ENCODE measurements at places on chromosomes 16 and 17.

DNA sequence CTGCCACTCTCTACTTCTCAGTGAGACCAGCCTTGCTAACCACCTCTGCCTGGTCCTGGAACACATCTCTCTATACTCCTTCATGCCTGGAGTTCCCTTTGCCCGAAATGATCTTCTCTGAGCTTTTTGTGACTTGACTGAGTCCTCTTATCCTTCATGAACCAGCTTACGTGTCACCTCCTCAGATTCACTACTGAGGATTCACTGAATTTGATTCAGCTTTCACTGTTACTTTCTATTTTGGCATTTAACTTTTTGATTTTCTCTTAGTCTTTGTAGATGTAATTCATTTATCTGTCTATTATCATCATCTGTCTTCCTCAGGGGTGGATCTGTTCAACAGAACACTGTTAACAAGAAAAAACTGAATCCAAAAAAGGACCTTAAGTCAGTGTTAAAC, 95.6 kb downstream of the RPGRIP1L start:
- DNase-seq, result no peak

GRCh38 chr17:42848093-42848492, 2.9 kb upstream of the AOC3 start:
- DNase-seq, result no peak

DNA sequence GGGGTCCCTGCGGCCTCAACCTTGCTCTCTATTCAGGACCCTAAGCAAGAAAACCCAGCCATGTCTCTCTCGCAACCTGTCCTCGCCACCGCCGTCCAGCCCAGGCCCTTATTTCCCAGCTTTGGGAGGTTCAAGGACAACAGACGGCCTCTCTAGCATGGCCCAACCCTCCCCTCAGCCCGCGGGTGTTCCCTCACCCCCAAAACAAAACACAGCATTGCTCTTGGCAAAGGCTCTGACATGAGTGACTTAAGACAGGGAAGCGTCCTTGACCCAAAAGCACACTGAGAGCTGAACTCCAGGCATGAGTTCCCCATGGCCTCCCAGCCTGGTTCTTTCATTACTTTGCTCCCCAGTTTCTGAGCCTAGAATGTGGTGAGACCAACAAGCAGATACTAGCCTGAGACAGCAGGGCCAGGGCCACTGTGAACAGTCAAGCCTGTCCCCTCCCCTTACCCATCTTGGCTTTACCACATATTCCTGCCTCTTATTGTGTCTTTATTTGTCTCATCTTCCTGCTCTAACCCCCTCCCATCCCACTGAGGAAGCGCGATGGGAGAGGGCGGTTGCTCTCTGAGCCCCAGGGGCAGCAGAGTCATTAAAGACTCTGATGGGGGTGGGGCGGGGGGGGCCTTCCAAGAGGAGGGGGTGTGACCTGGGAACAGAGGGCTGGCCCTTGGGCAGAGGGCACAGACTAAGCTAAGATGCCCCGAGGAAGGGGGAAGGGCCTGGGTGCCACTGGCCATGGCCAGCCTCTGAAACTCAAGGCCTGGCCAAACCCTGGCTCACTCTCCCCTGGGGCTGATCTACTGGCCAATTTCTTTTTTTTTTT, 11.8 kb downstream of the SREBF1 start:
- no peak for DNase-seq

DNA sequence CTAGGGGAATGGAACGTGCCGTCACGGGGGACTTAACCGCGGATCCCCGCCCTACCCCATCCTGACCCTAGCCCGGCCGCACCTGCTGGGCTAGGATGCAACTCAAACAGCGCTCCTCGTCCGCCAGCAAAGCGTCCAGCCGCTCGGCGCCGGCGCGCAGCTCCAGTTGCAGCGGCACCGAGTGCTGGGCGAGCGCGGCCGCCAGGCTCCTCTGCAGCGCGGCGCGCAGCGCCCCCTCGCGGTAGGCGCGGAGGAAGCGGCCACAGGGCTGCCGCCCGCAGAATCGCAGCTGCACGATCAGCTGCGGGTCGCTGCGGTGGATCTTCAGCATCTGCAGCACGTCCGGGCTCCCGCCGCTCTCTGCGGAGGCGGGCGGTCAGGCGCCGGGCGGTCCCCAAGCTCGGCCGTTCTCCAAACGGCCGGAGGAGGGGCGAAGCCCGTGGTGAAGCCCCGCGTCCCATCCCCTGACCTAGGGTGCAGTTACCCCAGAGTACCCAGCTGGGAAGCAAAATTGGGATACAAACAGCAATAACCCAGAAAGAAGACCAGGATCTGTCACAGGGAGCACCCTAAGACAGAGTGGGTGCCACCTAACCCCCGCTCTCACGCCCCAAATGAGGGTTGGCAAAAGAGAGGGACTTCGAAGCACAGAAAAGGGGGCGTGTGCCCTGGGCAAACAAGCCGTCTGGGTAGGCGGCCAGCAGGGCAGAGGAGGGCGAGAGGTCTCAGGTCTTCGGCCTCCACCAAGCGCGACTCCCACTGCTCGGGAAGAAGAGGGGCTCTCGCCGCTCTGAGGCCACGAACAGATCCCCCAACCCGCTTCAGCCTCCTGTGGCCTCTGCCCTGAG, 4.2 kb downstream of the TRADD start:
- peak; percentile 70 for DNase-seq

DNA sequence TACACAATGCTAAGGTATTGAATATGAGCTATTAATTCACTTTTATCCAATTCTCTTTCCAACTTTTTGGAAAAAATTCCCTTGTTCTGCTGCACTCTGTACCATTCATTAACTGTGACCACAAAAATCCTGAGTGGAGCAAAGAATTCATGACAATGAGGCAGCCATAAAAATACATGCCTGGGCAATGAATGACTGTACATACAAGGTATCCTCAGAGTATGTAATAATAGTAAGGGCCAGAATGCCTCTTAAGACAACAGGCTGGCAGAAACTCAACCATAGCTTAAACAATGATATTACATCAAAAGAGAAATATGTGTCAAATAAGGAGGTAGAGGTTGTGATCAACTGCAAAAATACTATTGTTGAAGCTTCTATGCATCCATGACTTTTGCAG, 74.7 kb upstream of the CA10 start:
- no peak for DNase-seq

DNA sequence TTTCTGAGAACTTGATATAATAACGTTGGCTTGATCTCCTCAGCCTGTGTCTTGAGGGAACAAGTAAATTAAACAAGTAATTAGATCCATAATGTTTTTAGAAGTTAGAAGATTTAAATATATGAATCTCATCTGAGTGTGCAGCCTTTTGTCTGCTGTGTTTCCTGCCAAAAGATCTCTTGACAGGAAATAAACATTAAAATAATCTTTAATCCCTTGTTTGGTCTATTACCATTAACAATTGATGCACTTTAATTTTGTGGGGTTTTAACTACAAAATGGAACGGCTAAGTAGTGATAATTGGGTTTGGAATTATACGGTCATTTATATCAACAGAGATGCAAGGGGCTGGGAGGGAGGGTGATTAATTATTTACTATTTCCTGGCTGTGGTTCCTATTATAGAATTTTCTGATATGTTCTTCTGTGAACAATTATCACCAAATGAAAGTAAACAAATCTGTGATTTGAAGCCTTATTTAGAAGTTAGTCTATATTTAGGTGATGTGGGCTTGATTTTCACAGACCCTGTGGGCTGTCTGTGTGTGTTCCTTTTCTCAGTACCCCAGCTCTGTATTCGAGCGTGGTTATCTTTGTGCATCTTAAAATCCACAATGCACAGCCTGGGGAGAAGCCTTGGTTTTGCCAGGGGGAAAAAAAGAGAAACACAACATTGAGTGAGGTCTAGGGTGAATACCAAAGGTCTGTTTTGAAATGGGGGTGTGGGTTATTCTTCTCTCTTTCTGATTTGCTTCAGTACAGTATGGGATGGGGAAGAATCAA, 556.1 kb downstream of the WWOX start:
- no peak for DNase-seq

DNA sequence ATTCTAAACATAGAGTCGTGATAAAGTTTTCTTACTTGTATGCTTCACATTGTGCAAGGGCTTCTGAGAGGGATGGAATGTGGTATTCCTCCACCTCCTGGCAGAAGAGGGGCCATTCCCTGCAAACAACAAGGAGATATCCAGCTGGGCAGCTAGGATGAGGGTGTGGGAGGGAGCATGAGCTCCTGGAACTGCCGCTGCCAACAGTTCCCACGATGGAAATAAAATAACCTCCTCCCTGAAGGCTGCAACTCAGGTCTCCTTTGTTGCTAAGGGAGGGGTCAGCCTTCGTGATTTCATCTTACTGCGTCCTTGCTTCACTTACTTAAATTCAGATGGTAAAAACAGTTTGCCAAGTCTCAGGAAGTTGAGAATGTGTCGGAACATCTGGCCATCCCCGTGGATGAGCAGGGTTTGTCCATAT, 15.6 kb downstream of the PLEKHG4 start:
- no peak for DNase-seq

Data from inflammatory macrophage treated with lipopolysaccharide for 4 hours (primary cell).